ENCODE measurements at places on chromosomes 3 and 15.

DNA sequence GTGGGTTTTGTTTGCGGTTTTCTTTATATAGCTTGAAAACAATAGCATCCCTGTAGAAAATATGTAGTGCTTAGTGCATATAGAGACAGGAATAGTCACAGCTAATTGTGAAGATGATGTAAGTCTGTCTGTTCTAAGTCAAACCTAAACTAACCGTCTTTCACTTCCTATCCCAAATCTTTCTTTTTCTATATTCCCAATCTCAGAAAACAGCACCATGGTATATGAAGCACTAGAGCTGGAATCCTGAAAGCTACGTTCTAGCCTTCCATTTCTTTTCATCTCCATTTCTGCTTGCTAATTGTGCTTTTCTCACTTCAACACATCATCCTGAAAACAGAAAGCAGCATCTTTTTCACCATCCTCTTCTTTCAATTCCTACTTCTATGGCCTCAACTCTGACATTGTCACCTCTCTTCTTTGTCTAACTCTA, 1235.5 kb downstream of the ROBO2 start:
- DNase-seq, result peak; percentile 18

DNA sequence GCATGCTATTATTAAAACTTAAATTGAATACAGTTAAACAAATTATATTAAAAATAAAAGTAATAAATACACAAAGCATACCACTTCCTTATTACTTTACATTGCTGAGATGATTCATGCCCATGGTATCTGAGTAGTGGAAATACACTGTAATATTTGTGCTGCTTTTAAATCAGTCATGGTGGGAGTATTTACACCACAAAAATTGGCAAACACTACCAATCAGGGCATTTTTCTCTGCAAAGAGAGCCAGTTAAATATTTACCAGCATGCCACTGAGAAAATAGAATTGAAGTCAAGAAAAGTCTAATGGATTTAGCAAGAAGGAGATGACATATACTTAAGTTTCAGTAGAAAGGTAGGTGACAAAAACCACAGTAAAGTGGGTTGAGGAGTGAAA, 19.6 kb downstream of the PPARG start:
- DNase-seq, result no peak

DNA sequence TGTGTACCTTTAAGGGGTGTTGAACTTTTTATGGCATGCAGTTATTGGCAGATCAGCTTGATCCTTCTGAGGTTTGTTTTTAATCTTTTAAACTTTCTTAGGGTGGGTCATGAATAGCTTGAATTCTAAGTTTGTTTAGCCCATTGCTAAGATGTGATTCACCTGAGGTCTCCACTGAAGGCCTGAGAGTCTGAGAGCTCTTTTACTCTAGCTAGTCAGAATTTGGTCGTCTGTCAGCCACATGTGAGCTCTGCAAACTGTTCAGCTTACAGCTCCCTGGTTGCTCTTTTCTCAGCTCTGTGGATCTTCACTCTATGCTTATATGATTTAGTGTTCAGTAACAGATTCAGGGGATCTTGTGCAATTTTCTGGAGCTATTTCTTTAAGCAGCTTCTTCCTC, 161.3 kb downstream of the ABHD5 start:
- no peak for DNase-seq

GRCh38 chr3:12796171-12797123, at the start of gene CAND2:
CAND2 (plus strand) TSS chr3:12796680; CDS start chr3:12796721, 41 bp downstream.
- peak; percentile 64 for DNase-seq

- DNase-seq, result no peak
Observed at GRCh38 chr15:71252044-71252739, 136.9 kb downstream of the THSD4 start.
